ENCODE measurements at places on chromosomes 3 and 15.
A peak's percentile ranks its signal among the peaks of the same experiment; 100 is the strongest.

DNA sequence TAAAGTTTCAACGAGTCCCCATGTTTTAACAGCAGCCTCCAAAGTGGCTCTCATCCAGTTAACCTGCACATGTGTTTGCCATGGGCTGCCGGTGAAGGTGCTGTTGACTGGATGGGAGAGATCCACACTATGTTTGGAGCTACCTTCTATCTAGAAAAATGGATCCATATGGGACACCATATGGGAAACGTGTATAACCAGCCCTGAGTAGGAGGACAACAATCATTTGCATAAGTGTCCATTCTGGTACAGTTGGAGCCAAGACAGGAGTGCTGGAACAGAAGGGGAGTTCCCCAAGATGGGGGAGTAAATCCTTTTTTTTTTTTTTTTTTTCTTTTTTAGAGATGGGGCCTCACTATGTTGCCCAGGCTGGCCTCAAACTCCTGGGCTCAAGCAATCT, 36.6 kb downstream of the MKRN2 start:
- no peak for DNase-seq

GRCh38 chr3:98884675-98885371, 16.7 kb downstream of the DCBLD2 start:
- DNase-seq, result no peak

DNA sequence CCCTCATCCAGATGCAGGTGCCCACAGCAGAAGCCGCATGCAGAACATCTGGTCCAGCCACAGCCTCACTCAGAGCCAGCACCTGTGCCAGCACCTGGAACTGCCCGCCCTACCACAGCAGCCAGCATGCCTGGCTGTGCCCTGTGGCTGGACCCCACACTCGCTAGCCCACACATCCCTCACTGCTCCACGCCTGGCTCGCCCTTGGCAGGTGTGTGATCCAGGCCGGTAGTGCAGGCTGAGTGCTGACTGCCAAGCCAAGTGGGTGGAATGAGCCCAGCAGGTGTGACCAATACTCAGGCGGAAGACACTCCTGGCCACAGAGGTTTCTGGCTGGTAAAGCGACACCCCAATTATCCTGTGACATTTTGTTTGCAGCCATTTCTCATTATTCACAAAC, 162.4 kb upstream of the ROBO1 start:
- DNase-seq, result no peak

- DNase-seq, result no peak
Observed at GRCh38 chr3:150148227-150148626, 177.5 kb upstream of the PFN2 start.

- no peak for DNase-seq
Observed at GRCh38 chr15:62512904-62513303, 347.8 kb upstream of the C2CD4B start.

DNA sequence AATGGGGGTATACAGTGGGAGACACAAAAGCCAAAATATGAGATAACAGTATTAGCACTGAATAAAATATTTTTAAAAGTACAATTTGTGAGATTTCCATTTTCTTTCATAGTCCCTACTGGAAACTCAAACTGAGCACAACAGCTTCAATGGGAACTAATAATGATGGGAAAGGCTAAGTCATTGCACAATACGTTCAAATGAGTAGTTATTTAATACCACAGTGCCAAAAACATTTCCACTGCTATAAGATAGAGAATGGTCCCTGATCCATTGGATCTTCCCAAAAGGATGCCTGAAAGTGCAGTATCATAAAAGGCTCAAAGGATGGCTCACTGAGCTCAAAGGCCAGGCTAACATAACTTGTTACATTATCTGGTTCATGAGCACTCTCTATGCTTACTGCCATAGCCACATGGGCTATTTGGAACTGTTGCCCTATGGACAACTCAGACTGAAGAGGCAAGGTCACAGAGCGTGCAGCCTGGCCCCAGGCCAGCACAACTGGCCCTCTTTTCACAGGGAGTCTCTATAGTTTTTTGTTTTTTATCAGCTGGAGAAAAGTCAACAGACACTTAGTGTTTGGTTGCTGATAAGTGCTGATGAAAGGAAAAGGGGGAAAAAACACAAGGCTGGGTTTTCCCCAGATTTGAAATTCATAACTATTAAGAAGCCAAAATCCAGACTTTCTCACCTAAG, 54.1 kb upstream of the PPIB start:
- DNase-seq, result no peak

GRCh38 chr3:30078736-30079135, 527.7 kb upstream of the TGFBR2 start:
- no peak for DNase-seq

GRCh38 chr3:154029926-154030325, 91.3 kb upstream of the ARHGEF26 start:
- no peak for DNase-seq

GRCh38 chr3:134357914-134358811, 16.1 kb downstream of the AMOTL2 start:
- peak; percentile 80 for DNase-seq

DNA sequence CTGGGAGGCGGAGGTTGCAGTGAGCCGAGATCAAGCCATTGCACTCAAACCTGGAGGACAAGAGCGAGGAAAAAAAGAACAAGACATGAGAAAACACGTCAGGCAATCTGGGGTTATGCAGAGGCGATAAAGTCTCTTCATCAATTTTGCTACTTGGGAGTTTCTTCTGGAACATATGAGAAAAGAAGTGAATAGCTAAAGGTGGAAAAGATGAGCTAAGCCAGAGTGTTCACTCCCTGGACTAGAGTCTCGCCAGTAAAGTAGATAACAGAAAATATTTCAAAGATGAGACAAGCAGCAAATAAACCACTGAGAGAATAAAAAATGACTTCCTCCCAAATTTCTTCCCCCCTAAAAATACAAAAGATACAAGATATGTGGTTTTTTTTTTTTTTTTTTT, 188.4 kb upstream of the HES1 start:
- no peak for DNase-seq

GRCh38 chr15:57213862-57214261, 162.4 kb upstream of the CGNL1 start:
- no peak for DNase-seq

DNA sequence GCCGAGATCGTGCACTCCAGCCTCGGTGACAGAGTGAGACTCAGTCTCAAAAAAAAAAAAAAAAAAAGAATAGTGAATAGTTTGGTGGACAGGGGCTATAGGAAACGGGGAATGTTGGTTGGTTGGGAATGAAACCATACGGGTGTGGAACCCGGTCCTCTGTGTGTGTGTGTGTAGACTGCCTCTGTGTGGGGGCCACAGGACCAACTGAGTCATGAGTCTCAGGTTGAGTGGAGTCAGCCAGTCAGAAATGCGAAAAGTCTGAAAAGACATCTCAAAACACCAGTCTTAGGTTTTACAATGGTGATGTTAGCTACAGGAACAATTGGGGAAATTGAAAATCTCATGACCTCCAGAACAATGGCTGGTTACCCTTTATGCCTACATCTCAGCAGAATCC, 44.5 kb downstream of the ZDHHC19 start:
- DNase-seq, result no peak

GRCh38 chr3:108412121-108412750, 98.2 kb downstream of the MYH15 start:
- DNase-seq, result no peak

GRCh38 chr3:188488801-188489200, 334.8 kb downstream of the LPP start:
- no peak for DNase-seq

- no peak for DNase-seq
Observed at GRCh38 chr3:180180795-180181194, 144.1 kb upstream of the PEX5L start.

DNA sequence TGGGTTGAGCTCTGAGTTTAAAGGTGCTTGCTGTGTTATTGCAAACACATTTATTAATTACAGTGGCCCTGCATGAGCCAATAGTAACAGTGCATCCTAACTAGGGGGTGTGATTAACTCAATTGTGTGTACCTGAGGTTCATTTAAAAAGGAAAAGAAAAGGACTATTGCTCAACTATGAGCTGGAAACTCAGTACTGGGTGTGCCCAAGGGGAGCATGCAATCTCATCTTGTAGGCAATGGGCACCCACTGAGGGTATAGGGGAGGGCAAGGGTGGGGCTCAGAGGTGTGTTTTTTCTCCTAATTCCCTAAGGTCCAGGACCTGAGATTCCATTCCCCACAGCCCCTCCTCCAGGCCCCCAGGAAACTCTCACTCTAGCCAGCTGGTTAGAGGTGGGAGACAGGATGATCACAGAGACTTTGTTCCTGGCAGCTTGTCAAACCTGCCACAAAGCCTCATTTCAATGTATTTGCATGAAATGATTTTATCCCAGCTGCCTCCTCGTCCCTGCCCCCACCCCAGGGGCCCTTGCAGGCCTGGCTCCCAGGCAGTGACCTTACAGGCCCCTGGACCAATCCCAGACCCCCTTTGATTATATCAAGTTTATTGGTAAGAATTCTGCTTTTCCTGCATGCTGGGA, 220.7 kb downstream of the TBC1D2B start:
- no peak for DNase-seq

DNA sequence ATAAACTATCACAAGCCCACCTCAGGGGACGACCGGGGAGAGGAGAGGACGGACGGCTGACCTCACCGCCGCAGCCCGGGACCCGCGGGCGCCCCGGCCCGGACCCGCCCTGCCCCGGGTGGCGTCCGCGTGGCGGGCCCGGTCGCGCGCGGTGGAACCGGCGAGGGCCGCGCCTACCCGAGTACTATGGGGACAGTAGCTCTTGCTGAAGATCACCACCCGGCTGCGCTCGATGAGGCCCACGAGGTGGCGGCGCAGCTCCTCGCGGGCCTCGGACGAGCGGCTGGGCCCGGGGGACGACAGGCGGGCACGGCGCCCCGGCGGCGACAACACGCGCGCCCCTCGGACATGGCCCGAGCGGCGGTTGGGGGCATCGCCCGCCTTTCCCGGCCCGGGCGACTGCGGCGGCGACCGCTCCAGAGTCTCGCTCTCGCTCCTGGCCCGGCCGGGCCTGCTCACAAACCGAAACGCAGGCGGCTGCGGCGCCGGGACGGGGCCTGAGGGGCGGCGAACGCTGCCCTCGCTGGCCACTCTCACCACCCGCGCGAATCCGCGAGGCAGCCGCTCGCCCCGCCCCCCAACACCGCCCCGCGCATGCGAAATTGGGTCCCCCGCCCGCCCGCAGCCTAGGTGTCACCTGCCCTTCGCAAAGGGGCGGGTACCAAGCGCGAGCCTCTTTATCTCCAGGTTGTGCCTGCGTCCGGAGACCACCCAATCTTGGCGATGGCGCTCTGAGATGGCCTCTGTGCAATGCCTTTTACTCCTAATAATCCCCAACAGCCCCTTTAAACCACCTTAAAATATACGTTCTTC, at the start of gene TXNRD3:
Gene TXNRD3, minus strand, starts transcription at position 554 of the 813 bp plus-strand sequence.
- DNase-seq, result peak; percentile 86

- DNase-seq, result no peak
Observed at GRCh38 chr15:31337352-31338031, 10.9 kb downstream of the KLF13 start.

GRCh38 chr3:78706906-78707523, 1060.8 kb downstream of the ROBO1 start:
- DNase-seq, result no peak

GRCh38 chr3:58612830-58613229, 35.6 kb upstream of the FAM107A start:
- no peak for DNase-seq

- no peak for DNase-seq
Observed at GRCh38 chr3:128506754-128507153, 13.8 kb upstream of the GATA2 start.

DNA sequence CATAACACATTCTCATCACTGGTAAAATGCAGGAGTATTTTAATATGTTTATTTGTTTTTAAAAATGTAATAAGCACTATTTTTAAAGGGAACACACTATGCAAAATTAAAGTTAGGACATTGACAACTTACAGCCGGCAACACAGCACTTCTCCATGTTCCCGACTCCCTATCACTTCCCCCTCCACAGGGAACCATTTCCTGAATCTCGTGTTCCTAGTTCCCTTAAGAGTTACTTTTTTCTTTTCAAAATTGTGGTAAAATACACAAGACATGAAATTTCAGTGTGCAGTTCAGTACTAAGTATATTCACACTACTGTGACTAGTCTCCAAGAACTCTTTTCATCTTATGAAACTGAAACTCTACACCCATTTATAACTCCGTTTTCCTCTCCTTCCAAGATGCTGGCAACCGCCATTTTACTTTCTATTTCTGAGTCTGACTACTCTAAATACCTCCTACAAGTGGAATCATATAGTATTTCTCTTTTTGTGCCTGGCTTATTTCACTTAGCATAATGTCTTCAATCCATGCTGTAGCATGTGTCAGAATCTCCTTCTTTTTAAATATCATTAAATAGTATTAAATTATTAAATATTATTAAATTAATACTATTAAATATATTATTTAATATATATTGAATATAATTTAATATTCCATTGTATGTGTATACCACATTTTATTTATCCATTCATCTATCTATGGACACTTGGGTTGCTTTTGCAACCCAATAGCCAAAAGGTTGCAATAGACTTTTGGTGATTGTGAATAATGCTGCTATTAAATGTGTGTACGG, 25.9 kb upstream of the UBE2Q2 start:
- DNase-seq, result no peak

DNA sequence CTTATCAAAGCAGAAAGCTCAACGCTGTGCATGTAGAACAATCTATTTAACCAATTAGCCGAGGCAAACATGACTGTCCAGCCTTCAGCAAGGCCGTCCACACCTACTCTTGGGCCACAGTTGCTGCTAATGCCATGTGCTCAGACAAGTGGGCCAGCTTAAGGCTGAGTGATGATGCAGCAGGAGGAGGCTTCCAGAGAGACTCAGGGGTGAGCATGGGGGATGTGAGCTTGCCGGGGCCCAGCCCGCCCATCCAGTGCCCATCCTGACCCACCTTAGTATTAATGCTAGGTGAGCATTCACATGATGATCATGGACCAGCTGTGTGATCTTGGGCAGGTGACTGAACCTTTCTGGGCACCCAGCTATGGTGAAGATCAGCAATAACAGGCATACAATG, 150.1 kb downstream of the TPRA1 start:
- no peak for DNase-seq

DNA sequence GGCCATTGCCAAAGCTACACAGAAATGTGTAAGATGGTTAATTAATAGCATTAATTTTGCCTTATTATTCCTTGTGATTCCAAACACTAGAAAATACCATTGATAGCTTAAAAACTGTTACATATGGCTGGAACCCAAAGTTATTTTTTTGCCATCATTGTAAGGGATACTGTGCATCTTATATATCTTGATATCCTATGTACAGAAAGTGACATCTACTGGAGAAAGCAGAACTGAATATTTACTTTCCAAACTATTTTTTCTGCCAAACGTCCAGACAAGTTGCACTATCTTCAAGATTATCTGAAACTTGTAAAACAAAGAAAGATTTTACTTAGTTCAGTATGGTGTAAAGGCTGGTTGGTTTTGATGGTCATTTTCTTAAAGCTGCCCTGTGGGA, 33.3 kb upstream of the MEIS2 start:
- no peak for DNase-seq

DNA sequence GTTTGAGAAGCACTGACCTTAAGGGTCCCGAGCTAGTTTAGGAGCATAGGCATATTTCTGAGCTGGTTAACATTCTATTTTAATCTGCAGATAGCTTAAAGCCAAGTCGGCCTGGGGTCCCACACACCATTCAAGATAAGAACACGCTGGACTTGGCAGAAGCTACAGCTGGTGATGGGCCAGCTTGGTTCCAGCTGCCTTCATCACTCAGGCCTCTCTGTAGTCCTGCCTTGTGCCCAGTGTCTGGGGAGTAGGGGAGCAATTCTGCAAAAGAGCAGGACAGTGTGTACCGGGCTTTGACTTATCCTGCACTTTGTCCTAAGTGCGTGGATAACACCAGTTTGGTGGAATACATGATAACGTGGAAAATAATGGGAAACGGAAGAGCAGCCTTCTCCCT, 164.5 kb downstream of the MEGF11 start:
- peak; percentile 71 for DNase-seq

All from femur (tissue), 1 donor.